ENCODE measurements at places on chromosomes 4 and X.

GRCh38 chr4:118955515-118955914 is 66.9 kb downstream of the SYNPO2 start:
- no peak for DNase-seq

DNA sequence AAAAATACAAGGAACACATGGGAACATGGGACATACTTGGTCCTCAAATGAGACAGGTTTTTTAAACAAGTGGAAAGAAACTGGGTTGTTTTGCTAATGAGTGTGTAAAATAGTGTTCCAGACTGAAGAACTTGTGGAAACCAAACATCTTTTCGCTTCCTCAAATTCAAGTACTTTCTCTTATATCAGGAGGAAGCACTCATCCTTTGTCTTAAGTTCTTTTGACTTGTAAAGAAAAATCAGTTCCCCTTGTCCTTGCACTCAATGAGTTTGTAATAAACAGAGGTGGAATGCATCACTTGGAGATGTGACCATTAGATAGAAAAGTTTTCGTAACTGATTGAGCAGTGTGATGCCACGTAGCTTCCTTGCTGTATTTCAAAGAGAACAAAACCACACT is 101.1 kb downstream of the PHOX2B start:
- no peak for DNase-seq

DNA sequence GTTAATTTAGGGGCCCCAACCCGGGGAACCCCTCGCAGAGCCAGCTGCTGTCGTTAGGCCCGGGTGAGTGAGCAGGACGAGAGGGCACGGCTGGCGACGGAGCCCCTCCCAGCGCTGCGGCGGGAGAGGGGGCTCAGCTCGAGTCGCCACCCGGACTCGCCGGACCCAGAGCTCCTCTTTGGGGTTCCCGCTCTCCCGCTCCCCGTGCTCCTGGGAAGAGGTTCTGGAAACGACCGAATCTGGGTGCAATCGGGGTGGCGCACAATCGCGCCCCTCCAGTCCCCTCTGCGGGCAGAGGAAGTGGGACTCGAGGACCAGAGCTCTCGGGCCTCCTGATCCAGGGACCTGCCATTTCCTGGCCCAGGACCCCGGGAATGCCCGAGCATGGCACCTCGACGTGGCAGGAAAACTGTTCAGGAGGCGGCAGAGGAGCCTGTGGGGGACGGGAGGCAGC is 37.3 kb upstream of the ARAF start:
- peak; percentile 2 for DNase-seq

DNA sequence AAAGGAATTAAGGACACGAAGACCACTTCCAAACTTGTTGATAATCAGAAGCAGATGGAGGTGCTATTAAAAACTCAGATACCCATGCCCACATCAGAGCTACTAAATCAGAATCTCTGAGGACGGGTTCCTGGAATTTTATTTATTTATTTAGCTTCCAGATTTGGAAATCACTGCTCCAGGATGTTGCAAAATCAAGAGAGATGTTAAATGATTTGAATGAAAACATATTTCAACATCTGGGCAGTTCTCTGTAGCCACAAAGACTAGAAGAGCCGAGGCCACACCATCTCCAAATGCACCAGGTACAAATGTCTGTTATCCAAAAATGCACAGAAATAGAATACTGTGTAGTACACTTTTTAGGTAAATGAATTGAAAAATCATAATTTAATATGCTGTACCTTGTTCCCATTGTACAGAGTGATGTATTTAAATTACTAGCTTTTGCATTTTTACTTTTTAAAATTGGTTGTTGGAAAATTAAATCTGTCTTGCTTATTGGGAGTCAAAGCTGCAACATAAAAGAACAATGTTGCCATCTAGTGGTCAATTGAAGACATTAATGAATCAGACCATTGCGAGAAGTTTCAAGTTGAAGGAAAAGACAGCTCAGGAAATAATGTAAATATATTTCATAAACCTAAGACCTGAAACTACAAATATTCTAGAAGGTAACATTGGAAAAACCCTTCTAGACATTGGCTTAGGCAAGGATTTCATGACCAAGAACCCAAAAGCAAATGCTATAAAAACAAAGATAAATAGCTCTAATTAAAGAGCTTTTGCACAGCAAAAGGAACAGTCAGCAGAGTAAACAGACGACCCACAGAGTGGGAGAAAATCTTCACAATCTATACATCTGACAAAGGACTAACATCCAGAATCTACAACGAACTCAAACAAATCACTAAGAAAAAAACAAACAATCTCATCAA is 151.3 kb upstream of the TTC29 start:
- DNase-seq: no peak

- DNase-seq: no peak
These were observed 44.0 kb downstream of the ARHGEF6 start for GRCh38 chrX:136736690-136737089.

GRCh38 chr4:128468123-128468989 is 180.7 kb upstream of the PGRMC2 start:
- DNase-seq: no peak

GRCh38 chr4:76802236-76803021 is 95.5 kb downstream of the SOWAHB start:
- peak; percentile 20 for DNase-seq

DNA sequence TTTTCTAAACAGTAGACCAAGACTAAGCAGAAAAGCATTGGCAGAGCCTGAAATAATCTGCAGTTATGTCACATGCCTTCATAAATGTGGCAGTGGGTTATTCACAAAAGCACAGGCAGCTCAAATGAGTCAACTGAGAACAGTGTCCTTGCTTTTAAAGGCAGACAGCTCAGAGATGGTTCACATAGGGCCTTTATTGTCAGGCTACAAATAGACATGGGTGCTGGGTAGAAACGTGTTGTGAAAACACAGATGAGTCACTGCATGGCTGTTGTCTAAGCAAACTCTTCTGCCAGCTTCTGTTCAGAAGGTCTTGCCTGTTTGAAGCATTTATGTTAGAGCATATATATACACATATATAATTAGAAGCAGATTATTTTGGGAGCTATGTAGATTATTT is 118.0 kb downstream of the SLC4A4 start:
- no peak for DNase-seq

DNA sequence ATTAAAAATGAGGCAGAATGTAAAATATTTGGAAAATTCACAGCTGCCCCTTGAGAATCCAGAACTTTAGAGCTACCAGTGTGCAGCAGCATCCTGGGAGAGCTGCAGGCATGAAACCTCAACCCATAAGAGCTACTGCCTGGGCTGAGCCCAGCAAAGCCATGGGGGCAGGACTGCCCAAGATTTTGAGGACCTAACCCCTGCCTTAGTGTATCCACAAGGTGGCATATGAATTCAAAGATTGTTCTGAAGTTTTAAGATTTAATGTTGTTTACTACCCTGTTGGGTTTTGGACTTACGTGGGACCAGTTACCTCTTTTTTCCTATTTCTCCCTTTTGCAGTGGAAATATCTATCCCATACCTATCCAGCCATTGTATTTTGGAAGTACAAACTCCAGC is 26.4 kb downstream of the CASP6 start:
- DNase-seq: no peak

DNA sequence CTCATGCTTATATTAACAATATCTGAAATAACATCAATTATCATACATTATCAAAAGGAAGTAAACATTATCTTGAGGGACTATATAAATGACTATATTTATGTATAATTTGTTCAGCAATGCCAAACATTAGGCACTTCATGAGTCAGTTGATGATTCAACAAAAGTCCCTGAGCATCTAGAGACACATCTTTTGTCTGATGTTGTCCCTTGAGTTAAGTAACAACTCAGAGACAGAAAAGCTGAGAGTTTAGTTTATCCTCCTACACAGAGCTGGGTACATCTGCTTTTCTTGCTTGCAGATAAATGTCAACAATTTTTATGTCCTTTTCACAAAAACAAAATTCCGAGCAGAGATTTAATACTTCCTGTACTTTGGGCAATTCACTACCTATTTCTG is 311.1 kb downstream of the INPP4B start:
- no peak for DNase-seq

- DNase-seq: no peak
These were observed 130.1 kb downstream of the CEP135 start for GRCh38 chr4:56078866-56079265.

DNA sequence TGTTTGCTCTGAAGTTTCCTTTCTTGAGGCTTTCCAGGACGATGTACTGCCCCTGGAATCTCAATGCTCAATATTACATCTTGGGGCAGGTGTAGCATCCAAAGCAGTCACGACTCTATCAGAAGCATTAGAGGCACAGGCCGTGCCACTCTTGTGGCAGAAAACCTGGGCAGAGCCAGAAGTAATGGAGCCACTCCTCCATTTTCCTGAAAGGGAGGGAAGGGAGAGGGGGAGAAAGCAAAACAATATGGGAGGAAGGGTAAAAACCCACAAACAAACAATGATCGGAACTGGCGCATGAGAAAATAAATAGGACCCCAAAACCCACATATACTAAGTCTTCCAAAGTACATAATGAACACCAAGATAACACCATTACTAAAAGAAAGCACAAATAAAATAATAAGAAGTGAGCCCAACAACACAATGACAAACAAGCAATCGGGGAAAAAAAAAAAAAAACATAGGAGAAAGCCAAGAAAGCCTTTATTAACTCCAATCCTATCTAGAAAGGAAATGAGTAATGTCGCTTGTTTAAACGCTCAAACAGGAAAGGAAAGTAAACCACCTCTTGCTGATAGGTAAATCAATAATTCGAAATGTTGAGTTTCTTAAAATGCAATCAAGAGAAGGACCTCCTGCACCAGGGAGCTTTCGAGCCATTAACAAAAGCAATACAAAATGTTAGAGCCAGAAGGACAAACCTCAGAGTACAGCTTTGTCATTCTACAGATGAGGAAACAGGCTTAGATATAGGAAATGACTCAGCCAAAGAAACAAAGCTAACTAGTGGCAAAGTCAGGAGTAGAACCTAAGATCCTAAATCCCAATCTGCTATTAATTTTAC is 117.4 kb downstream of the ATRX start:
- no peak for DNase-seq

DNA sequence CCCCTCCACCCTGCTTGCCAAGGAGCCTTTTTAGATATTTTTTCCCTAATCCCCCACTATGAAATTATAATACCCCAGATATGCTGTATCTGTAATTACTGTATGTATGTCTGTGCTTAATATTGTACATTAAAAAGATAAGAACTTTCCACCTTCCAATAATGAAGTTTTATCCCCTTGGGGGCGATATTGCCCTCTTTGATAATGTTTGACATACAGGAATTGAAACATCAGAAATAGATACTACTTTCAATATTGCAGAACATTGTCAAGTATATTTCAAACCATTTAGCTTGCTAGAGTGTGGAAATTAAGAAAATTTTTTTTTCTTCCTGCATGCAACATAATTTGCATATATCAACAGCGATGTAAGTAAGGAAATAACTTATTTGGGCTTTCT is 58.9 kb downstream of the NAF1 start:
- no peak for DNase-seq

DNA sequence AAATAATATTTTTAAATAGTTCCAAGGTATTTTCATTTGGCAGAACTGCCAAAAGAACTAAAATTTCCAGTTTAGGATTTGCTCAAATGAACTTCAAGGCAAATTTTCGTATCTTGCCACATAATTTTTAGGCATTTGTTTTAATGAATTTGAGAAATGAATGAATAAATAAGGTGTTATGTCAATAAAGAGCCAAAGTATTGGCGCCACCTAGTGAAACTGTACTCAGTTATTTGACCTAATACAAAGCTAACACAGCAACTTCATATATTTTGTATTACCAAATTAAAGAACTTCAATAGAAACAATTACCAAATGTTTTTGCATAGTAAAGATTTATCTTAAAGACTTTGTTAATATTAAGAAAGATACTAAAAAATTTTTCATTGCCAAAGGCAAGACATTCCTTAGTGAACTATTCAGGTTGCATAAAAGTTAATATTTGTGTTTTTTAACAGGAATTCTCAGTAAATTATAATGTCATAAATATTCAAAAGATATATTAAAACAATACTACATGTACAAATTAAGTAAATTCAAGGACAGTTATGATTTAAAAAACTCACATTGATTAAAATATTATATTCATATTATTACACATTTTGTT is 50.3 kb downstream of the STPG2 start:
- DNase-seq: no peak

DNA sequence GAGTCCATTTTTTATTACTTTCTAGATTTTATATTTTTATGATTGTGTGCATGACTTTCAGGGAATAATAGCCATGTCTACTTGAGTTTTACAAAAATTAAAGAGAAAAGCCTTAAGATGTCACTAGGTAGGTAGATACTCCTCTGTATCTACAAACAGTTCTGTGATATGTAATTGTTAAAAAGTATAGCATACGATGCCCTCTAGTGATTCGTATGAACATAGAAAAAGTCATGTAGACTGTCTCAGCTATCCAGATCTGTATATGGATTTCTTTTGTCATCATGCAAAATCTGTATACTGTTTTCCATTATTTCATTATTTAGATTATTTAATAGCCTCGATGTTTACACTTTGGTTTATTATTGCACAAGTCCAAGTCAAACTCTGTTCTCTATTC is 856.6 kb downstream of the CENPC start:
- DNase-seq: no peak

- DNase-seq: no peak
These were observed 41.3 kb downstream of the WDR1 start for GRCh38 chr4:10075158-10075863.

GRCh38 chr4:183411291-183411861 is 33.1 kb upstream of the CDKN2AIP start:
- DNase-seq: no peak

- no peak for DNase-seq
These were observed 41.5 kb downstream of the F11 start for GRCh38 chr4:186307497-186307896.

GRCh38 chr4:27000820-27001219 is 140.2 kb downstream of the STIM2 start:
- DNase-seq: no peak
